ENCODE measurements at places on chromosomes 7 and 10. TPM values are rescaled to one million over a fixed set of nuclear protein-coding genes. Genes with fewer than 3 reads are reported as not detected.

DNA sequence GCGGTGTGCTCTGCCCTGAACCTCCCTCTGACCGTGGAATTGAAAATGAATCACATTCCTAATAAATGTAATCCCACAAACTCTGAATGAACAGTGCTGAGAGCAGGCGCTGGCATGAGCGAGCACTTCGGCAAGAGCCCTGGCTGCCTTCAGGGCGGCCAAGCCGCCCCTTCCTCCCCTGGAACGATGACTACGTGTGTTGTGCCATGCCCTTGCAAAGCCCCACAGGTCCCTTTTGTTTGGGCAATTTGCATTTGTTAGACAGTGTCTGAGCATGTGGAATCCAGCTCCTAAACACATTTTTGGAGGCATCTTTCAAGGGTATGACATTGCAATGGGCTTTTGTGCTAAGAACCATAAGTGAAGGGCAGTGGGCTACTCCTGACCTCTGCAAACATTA lies 95.6 kb upstream of the MKI67 start:
- no peak for DNase-seq

- no peak for DNase-seq
Observed at GRCh38 chr10:103853428-103854264, 1.7 kb downstream of the SH3PXD2A start.

DNA sequence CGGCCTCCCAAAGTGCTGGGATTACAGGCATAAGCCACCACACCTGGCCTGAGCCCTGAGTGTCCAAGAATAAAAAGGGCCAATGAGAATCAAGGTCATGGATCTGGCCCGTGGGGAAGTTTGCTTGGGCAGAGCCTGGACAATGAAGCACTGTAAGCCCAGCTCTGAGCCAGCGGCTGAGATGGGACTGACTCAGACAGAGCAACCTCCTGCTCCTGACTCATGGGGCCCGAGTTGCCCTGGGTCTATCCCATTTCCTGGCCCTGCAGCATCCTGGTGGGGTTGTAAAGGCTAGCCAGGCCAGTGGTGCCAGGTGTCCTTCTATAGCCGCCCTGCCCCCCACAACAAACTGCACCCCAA lies 5.2 kb upstream of the MYH16 start:
- DNase-seq = no peak

- DNase-seq = no peak
Observed at GRCh38 chr10:6035101-6035834, 26.9 kb downstream of the IL2RA start.

Gene SUV39H2
- polyA plus RNA-seq = 11.5 TPM

DNA sequence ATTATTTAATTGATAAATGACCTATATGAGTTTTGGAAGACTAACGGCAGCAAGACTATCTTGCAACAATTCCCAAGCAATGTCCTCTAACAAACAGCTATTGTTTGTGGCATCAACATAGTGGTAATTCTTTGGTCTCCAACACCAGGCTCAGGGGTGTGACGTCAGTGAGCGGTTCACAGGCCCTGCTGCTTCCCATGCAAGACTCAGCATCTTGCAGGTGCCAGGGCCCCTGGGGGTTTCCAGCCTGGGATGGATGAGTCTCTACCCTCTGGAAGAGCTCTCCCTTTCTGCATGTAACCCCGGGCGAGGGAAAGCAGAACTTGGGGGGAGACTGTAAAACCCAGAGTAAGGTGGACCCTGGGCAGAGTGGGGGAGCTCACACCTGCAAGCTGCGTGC lies 164.7 kb downstream of the ACTR3B start:
- no peak for DNase-seq

- peak; percentile 89 for DNase-seq
Observed at GRCh38 chr10:78563314-78563713, 505.5 kb upstream of the ZMIZ1 start.

DNA sequence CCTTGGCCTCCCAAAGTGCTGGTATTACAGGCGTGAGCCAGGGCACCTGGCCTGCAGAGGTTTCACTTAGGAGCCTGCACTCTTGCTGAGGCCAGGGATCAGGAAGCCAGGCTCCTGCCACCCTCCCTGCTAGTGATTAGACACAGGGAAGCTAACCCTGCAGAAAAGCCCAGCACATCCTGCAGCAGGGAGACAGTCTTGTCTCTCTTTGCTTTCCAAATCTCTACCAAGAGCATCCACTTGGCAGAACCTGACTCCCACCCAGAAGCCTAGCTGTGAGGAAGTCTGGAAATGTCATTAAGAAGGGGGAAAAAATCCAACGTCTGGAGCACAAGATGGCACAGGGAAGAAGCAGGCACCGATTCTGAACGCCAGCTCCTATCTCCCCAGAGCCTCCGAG lies 8.0 kb upstream of the FAM171A1 start:
- no peak for DNase-seq

- no peak for DNase-seq
Observed at GRCh38 chr10:7626283-7626682, 40.5 kb downstream of the ITIH5 start.

Gene SLC39A12
- polyA plus RNA-seq = not detected

DNA sequence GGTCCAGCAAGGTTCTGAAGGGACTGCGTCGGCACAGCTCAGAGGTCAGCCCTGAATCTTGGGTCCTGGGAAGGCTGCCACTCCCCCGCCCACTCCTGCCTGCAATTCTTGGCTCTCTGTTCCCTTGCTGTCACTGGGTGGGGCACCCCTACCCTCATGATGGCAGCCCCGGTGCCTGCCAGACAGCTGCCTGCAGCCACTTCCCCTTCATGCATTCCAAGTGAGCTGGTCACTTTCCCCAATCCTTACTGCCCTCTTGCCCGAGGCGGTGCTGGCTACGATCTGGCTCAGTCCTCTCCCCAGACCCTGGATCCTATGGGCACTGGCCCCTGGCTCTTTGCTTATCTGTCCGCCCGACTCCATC lies 14.2 kb downstream of the MYL10 start:
- no peak for DNase-seq

- no peak for DNase-seq
Observed at GRCh38 chr10:50968386-50969091, 83.1 kb upstream of the A1CF start.

DNA sequence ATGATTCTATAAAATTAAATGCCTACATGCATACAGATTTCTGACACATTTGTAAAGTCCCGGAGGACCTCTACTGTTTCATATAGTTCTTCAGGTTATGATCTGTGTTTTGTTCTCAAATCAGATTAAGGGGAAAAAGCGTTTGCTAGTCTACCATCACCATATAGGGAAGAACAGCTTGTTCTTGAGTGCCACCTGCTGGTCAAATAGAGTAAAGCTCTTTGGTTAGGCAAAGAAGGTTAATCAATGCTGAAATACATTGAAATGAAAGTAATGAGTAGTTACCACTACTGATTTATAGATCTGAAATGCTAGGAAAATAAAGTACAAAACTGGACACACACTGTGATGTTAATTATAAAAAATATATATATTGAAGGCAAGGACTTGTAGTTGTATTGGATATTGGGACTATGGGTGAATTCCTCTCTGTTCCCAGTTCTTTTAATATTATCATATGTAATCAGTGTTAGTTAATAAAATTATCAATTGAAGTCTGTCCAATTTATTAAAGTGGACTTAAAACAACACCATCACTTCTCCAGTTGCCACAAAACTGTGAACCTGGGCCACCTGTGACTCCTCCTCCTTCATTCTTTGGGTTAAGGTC lies 72.6 kb upstream of the PDLIM1 start:
- peak; percentile 74 for DNase-seq

- DNase-seq = no peak
Observed at GRCh38 chr10:88424881-88425280, 158.2 kb downstream of the RNLS start.

Gene TMUB1
- 43.1 TPM for polyA plus RNA-seq

DNA sequence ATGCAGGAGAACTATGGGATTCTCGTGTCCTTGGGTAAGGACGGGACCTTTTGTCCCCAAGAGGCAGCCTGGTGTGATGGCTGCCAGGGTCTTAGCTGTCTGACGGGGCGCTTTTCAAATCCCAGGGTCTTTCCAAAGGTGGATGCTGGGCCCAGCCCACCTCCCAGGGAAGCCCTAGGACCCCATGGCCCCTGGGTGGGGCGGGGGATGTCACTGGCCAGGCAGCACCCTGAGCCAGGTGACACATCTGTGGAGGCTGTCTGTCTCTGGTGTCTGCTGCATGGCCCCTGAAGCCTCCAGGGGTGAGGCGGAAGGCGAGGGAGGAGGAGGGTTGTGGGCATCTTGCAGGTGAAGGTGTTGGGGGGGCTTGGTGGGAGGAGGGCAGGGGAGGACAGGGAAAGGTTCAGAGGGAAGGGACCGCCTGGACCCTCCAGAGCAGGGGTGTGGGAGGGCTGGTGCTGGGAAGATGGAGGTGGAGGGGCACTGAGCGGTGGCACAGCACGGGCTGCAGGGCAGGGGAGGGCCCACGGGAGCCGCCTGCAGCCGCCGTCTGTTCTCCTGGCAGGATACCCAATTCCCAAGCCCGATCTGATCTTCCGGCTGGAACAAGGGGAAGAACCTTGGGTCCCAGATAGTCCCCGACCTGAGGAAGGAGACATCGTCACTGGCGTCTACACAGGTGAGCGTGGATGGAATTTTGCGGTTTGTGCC lies 7.0 kb downstream of the ZNF316 start:
- no peak for DNase-seq

GRCh38 chr7:159068488-159068811 lies 76.2 kb downstream of the VIPR2 start:
- DNase-seq = peak; percentile 70

DNA sequence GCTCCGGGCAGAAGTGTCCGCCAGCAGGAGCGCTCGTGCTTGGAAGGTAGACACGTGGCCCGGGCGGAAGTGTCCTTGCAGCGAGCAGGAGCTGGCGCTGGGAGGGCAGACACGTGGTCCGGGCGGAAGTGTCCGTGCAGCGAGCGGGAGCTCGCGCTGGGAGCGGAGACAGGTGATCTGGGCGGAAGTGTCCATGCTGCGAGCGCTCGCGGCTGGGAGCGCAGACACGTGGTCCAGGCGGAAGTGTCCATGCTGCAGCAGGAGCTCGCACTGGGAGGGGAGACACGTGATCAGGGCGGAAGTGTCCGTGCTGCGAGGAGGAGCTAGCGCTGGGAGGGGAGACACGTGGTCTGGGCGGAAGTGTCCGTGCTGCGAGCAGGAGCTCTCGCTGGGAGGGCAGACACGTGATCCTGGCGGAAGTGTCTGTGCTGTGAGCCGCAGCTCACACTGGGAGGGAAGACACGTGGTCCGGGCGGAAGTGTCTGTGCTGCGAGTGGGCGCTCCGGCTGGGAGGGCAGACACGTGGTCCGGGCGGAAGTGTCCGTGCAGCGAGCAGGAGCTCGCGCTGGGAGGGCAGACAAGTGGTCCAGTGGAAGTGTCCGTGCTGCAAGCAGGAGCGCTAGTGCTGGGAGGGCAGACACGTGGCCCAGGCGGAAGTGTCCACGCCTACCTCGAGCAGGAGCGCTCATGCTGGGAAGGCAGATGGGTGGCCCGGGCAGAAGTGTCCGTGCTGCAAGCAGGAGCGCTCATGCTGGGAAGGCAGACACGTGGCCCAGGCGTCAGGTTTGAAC lies 41.1 kb upstream of the PRKAR1B start:
- DNase-seq = peak; percentile 45

- DNase-seq = no peak
Observed at GRCh38 chr10:22681783-22682183, 32.6 kb downstream of the PIP4K2A start.

Gene MACC1
- 0.06 TPM for polyA plus RNA-seq

GRCh38 chr7:128831994-128832879 lies 2.0 kb downstream of the FLNC start:
- peak; percentile 96 for DNase-seq

DNA sequence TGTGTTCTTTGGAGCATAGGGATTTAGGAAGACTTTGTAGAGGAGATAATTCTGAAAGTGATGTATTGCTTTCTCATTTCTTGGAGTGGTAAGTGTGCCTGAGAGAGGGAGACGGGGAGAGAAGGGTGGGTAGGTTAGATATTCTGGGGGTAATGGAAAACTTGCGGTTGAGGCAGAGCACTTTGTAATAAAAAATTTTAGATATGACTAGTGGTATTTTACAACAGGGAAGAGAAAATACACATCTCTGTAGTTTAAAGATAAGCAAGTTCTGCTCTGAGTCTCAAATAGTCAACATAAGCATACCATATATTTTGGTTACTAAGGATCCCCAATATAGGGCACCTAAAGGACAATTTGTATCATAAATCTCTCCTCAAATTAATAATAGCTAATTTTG lies 6.6 kb downstream of the VPS50 start:
- no peak for DNase-seq

DNA sequence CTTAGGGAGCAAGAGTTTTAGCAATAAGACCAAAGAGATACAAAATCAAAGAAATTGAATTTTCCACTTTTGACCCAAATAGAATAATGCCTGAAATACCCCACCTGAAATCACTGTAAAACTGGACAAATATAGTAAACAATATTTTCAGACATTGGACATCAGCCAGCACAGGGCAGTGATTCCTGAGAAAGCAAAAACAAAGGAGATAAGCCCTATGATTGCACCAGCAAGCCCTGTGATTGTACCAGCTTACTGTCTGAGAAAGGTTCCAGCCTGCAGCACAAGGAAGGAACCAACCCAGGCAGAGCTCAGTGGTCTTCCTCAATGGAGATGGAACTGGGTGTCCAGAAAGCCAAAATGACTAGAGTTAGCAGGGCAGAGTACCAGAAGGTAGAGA lies 10.3 kb downstream of the TMEM106B start:
- DNase-seq = no peak

GRCh38 chr10:25487266-25487665 lies 312.5 kb downstream of the GPR158 start:
- no peak for DNase-seq

DNA sequence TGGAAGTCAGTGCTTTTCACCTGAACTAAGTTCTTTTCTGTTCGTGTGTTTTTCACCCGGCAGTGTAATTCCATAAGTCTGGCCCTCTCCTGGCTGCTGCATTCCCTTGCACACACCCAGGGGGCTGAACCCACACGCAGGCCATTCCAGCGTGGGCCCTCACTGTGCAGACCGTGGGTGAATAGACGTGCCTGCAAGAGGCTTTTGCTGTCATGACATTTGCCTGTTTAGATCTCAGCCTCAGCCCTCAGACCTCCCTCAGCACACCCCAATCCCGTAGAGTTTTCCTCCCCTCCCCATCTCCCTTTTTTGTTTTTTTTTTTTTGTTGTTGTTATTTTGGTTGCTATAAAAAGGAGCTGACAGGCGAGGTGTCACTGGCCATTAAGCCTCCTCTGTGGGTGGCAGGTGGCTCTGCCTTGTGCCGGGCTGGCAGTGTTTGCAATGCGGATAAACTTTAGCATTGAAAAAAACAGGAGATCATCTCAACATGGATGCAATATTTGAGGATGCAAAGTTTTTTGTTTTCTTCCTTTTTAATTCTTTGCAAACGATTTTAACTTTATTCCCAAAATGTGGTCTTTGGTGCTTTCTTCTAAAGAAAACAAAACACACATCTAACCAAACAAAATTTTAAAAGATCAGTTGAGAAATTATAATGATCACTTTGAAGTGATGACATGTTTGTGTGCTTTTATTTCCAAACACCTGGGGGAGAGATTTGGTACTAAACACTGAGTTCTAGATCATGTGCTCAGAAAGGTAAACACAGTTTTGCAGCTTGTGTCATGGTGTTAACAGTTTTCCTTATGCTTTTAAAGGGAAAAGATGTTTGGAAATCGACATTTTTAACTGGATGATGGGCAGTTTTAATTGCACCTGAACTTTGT lies 58.8 kb downstream of the WDR37 start:
- no peak for DNase-seq

Gene CUX1
- polyA plus RNA-seq = 37.3 TPM

- no peak for DNase-seq
Observed at GRCh38 chr7:39948375-39948955, 1.6 kb upstream of the CDK13 start.
